Myocyte (in vitro differentiated cells): ENCODE measurements at places on chromosomes 5 and 9. TPM values are rescaled to one million over a fixed set of nuclear protein-coding genes. Genes with fewer than 3 reads are reported as not detected.

The CYSRT1 gene
- 1.4 and 2.0 TPM in 2 replicates for total RNA-seq

The SLC6A19 gene
- total RNA-seq = 0.31 TPM in 1 of 2 replicates, not detected in the other

The TMEM250 gene
- 38.9 and 41.5 TPM in 2 replicates for total RNA-seq

The CDH12 gene
- total RNA-seq = not detected in 2 replicates

The PTGS1 gene
- total RNA-seq = 9.6 and 14.0 TPM in 2 replicates

The C9orf50 gene
- total RNA-seq = not detected in 2 replicates

The RABEPK gene
- 12.1 and 19.4 TPM in 2 replicates for total RNA-seq

The PCA3 gene
- not detected in 2 replicates for total RNA-seq

The CSF2 gene
- not detected in 2 replicates for total RNA-seq

The SHOC1 gene
- total RNA-seq = not detected in 2 replicates

The TNFSF8 gene
- total RNA-seq = not detected in 2 replicates

The C5orf46 gene
- total RNA-seq = not detected in 2 replicates

The TIGD6 gene
- total RNA-seq = 5.0 and 6.7 TPM in 2 replicates

The SHROOM1 gene
- 7.7 and 10.0 TPM in 2 replicates for total RNA-seq

The ADGRD2 gene
- total RNA-seq = not detected in 2 replicates

The C9 gene
- total RNA-seq = not detected in 2 replicates

The NPR3 gene
- 1.0 and 1.1 TPM in 2 replicates for total RNA-seq

The PRRX2 gene
- not detected in 2 replicates for total RNA-seq

The SOWAHA gene
- 0.11 and 0.36 TPM in 2 replicates for total RNA-seq

The NAIP gene
- 0.73 and 1.2 TPM in 2 replicates for total RNA-seq

The SAXO1 gene
- 0.57 TPM in 1 of 2 replicates, not detected in the other for total RNA-seq

The DND1 gene
- total RNA-seq = 0.52 and 1.0 TPM in 2 replicates

The HABP4 gene
- 25.5 and 32.7 TPM in 2 replicates for total RNA-seq

The IPPK gene
- 11.0 and 11.4 TPM in 2 replicates for total RNA-seq

The RANBP3L gene
- 9.4 and 12.6 TPM in 2 replicates for total RNA-seq

The GBA2 gene
- total RNA-seq = 31.9 and 34.4 TPM in 2 replicates

The FAM153A gene
- total RNA-seq = 0.19 and 0.57 TPM in 2 replicates

The FRRS1L gene
- total RNA-seq = not detected in 2 replicates

The CCL28 gene
- 0.05 and 0.43 TPM in 2 replicates for total RNA-seq

The SHB gene
- 13.3 and 20.7 TPM in 2 replicates for total RNA-seq

The TAF11L5 gene
- not detected in 2 replicates for total RNA-seq

The SPINK13 gene
- not detected in 2 replicates for total RNA-seq

The SLC34A1 gene
- total RNA-seq = not detected in 2 replicates

The TMEM174 gene
- not detected in 2 replicates for total RNA-seq
